ENCODE measurements at places on chromosomes 6 and 20.
A peak's percentile ranks its signal among the peaks of the same experiment; 100 is the strongest.

GRCh38 chr20:51562332-51563173, 20.0 kb upstream of the NFATC2 start:
- DNase-seq, result peak; percentile 73

- DNase-seq, result no peak
Measured at GRCh38 chr6:111427341-111428116, 55.5 kb downstream of the REV3L start.

- no peak for DNase-seq
Measured at GRCh38 chr6:43671011-43671800, 16.4 kb downstream of the MRPS18A start.

DNA sequence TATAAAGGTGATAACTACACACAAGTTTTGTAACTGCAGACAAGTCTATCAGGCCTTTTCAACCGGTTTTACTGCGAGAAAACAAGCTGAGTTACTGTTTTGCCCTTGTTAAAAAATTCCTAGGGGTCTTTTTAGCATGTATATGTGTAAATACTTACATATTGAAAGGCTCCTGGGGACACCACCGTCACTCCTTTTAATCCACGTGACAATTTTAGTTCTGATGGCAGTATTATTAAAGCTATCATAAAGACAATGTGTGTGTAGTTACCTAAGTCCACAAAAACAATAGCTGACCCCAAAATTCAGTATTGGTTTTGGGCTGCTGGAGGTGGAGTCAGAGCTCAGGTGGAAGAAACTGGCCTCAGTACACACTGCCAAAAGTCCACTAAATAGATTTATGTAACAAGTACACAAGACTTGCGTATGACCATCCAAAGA, 41.3 kb upstream of the HFE start:
- no peak for DNase-seq

DNA sequence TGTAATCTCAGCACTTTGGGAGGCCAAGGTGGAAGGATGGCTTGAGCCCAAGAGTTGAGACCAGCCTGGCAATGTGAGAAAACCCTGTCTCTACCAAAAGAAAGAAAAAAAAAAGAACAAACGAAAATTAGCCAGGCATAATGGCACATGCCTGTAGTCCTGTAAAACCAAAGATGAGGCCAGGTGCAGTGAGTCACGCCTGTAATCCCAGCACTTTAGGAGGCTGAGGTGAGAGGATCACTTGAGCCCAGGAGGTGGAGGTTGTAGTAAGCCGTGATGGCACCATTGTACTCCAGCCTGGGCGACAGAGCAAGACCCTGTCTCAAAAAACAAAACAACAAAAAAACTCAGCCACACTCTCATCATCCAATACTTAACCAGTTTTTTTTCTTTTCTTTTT, 32.5 kb upstream of the KIF3B start:
- DNase-seq, result no peak

- no peak for DNase-seq
Measured at GRCh38 chr6:68868646-68869045, 233.6 kb downstream of the ADGRB3 start.

- no peak for DNase-seq
Measured at GRCh38 chr6:209432-210103, 82.7 kb upstream of the DUSP22 start.

- DNase-seq, result no peak
Measured at GRCh38 chr6:84424956-84425355, 197.5 kb upstream of the CEP162 start.

GRCh38 chr6:26215585-26216358, 128.5 kb downstream of the HFE start:
- DNase-seq, result no peak

- no peak for DNase-seq
Measured at GRCh38 chr20:34124469-34125249, 12.6 kb upstream of the EIF2S2 start.

DNA sequence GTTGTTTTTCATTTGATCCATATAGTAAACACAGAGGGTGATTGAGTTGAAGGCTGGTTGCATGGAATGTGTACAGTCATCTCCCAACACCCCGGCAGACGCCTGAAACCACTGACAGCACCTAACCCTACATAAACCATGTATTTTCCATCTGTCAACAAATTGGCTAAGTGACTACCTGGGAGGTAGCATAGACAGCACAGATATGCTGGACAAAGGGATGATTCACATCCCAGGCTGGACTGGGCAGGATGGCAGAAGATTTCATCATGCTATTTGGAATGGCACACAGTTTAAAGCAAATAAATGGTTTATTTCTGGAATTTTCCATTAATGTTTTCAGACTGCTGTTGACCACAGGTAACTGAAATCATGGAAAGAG, 4.4 kb upstream of the VIP start:
- DNase-seq, result no peak

DNA sequence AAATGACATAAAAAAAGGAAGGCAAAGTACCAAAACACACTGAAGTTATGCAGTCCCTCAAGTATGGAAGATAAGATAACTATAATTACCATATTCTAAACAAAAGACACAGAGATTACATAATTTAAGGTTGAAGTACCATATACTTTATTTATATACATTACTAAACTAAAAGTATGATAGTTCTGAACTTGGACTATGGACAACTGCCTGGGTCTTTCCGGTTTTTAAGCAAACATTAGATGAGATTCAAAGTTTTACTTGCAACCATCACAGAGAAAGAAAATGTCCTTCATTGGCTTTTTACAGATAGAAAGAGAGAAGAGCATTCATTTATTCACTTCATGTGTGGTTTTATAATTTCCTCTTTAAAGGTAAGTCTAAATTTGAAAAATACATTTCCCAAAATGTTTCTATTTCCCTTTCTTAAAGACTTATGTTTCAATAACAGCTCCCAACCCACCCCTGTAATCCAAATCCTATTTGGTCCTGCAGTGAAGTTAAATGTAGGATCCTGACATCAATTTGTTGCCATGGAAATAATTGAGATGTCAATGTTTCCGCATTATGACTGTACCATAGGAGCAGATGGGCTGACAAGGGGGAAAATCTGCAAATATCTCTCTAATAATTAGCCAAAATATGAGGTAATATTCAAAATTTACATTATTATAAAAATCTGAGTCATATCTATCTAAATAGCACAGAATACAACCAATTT, 63.7 kb downstream of the PTPRK start:
- DNase-seq, result no peak

DNA sequence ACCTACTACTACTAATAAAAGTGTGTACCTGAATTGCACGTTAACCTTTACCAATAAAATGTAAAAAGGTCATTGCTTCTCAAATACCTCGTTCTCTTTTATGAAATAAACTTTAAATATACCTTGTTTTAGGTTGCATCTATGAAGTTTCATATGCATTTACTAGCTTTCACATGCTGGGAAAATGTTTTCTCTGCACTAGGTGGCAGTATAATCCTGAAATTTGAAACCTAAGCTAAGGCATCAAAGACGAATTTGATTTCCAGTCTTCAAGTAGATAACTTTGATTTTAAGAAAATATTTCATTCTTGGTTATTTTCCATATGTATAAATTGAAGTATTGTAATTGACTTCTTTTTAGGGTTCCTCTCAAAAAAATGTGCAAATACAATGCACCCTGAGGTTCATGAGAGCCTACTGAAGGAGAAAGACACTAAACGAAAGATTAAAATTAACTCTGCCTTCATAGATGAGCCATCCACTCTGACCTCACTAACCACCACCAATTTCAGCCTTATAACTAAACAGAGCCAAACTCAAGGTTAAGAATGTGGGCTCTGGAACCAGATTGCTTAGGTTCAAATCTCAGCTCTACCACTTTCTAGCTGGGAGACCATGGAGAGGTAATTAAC, 7.3 kb upstream of the COL9A1 start:
- DNase-seq, result peak; percentile 59

- DNase-seq, result peak; percentile 75
Measured at GRCh38 chr6:21885532-21886114, 292.1 kb downstream of the SOX4 start.

- DNase-seq, result peak; percentile 92
Measured at GRCh38 chr6:26141378-26141904, 54.2 kb downstream of the HFE start.

- DNase-seq, result no peak
Measured at GRCh38 chr6:86535100-86535499, 402.2 kb upstream of the HTR1E start.

DNA sequence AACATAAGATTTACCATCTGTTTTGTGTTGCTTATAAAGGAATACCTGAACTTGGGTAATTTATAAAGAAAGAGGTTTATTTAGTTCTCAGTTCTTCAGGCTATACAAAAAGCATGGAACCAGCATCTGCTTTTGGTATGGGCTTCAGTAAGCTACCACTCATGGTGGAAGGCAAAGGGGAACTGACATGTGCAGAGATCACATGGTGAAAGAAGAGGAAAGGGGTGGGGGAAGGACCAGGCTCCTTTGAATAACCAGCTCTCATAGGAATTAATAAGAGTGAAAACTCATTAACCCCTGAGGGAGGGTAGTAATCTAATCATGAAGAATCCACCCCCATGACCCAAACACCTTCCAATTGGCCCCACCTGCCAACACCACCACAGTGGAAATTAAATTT, 89.5 kb upstream of the TMEM170B start:
- no peak for DNase-seq

DNA sequence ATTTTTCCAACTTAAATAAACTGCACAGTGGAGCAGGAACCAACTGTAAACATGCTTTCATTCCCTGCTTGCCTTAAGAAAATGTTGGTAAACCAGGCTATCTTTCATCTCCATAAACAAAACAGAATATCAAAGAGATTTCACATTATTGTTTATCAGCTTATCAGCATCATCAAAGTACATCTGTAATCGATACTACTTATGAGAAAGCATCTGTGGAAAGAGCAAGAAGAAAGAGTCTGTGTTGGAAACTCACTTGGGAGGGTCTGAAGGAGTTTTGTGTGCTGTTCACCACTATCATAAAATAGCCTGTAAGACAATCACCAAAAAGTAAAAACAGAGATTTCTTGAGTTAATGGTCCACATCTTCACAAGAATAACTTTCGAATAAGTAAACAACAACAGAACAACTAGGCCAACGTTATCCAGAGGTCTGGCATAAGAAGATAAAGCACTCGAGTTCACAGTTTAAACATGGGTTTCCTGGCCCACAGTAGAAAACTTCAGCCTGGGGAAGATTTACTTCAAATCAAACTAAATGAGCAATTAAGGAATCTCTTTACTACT, 47.9 kb downstream of the EPB41L2 start:
- DNase-seq, result no peak

GRCh38 chr20:50446351-50447101, 63.7 kb upstream of the PTPN1 start:
- no peak for DNase-seq

GRCh38 chr20:64146936-64147477, 17.2 kb upstream of the MYT1 start:
- no peak for DNase-seq

GRCh38 chr6:56851541-56852259, 103.2 kb upstream of the BEND6 start:
- DNase-seq, result peak; percentile 93

DNA sequence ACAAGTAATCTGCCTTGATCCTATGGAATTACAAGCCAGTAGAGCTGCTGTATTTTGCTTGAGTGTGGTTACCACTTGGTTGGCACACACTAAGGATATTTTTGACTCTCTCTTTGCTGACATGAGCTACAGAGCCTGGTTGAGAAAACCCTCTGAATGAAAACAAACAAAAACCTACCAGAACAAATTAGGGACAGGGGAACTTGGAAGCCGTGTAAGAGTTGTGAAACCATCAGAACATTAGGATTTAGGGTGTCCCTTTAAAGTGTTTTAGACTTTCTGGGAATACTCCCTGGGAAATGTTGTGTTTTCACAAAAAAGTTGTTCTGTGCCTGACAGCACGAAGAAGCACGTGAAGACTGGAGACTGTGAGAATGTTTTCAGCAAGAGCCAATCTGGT, 20.5 kb upstream of the PDE7B start:
- DNase-seq, result no peak

DNA sequence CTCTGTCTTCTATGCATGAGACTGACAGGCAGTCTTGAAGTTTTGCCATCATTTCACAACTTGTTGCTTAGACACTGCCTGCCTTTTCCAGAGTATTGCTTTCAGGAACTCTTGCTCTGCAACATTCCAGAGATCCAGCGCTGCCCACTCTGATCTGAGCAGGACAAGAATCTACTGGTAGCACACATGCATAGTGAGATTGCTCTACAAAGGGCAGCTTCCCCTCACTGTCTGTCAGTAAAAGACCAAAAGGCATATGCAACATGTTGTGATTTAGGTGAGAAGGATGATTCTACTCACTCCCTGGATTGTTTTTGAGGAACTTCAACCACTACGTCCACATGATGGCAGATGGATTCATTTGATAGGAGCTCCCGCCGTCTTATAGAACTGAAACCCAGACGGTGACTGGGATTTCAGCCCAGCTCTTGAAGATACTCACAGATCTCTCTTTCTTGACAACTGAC, 259.1 kb downstream of the ARID1B start:
- peak; percentile 75 for DNase-seq

- DNase-seq, result no peak
Measured at GRCh38 chr20:10555865-10556308, 117.9 kb downstream of the JAG1 start.

DNA sequence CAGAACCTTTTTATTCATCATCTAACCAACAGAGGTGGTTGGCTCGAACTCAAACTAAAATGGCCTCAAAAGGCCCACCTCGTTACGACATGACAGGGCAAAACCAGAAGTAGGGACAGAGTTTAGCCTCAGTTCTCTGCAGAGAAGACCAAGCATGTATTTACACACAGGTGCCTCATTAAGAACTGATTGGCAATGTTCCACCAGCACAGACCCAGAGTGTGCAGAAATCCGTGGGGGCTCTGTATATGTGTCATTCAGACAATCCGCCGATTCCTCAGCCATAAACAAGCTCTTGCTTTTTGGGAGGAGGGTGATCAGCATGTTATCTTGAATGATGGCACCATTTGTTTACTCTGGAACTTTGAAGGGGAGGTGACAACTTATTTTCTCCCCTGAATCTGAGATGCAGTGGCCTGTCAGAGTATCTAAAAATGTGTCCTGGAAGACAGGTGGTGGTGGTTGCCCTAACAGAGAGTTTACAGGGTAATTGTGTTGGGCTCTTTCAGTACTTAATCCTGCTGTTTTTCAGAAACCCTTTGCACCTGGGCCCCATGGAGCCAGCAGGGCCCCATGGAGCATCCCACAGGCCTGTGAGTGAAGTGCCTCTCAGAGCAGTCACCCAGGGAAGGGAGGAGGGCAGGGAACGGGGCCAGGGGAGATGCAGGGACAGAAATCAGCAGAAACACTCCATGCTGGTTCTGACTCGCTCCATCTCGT, 29.1 kb upstream of the C20orf203 start:
- no peak for DNase-seq

All from globus pallidus (tissue), 1 donor.